ENCODE measurements at places on chromosomes 4 and X.

DNA sequence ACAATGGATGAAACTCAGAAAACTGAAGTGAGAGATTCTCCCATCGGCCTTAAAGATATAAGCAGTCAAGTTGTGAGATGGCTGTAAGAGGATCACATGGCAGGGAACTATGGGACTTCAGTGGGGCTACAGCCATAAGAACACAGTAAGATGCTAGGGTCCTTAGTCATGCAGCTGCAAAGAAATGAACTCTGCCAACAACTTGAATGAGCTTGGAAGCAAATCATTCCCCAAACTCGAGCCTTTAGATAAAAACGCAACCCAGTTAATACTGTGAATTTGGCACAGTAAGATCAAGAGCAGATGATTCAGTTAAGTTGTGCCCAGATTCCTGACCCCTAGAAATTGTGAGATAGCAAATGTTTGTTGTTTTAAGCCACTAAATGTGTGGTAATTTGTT is 117.3 kb downstream of the FAM13A start:
- DNase-seq, result peak; percentile 35

GRCh38 chr4:3770323-3771163 is 4.4 kb downstream of the ADRA2C start:
- DNase-seq, result no peak

GRCh38 chr4:1265351-1265750 is 16.4 kb upstream of the CTBP1 start:
- DNase-seq, result no peak

DNA sequence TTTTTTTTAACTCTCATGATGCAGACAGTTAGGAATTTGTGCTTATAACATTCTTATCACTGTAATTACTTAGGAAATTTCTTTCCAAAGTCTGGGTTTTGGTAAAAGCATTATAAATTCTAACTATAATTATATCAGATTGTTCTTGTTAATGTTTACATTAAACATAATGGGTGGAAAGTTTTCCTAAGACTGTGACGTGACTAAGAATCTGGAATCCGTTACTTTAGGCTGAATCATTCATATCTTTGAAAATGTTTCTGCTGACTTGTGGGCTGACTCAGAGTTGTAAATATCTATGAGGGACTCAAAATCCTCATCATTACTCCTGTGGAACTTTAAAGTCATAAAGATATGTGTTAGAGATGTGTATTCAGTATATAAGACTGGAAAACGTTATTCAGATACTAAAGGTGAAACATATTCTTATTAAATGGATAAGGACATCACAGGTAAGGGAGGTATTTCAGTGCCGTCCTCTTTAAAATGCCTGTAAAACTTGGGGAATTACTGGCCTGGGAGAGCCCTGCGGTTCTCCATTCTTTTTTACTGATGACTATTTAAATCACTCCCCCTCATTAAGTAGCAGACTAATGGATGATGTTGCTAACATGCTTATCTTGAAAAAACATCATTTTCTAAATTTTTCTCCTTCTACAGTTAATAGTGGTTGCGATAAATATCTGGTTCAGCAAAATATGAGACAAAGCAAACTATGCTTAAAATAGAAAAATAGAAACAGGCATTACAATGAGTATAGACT is 159.0 kb downstream of the DCLK2 start:
- peak; percentile 95 for DNase-seq

DNA sequence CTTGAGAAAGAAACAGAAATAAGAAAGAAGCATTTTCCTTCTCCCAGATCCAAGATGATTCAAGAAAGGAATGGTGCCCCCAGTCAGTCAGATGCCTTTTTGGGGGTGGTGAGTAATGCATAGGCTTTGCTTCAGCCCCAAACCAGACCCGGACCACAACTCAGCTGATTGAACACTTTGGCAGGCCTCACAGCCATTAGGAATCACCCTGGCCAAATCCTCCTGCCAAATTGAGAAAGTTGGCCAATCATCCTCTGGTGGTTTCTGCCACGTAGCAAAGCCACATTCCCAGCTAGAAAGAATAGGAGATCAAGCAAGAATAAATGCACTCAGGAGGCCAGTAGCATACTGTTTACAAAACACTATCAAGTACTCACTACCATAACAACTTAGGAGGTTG is 33.7 kb downstream of the FRMD7 start:
- no peak for DNase-seq

- peak; percentile 5 for DNase-seq
Observed at GRCh38 chr4:89204624-89205023, 93.3 kb downstream of the TIGD2 start.
